ENCODE measurements at places on chromosomes 7 and 10.

- DNase-seq: peak; percentile 75
Measured at GRCh38 chr10:69901628-69902505, 100.2 kb downstream of the COL13A1 start.

DNA sequence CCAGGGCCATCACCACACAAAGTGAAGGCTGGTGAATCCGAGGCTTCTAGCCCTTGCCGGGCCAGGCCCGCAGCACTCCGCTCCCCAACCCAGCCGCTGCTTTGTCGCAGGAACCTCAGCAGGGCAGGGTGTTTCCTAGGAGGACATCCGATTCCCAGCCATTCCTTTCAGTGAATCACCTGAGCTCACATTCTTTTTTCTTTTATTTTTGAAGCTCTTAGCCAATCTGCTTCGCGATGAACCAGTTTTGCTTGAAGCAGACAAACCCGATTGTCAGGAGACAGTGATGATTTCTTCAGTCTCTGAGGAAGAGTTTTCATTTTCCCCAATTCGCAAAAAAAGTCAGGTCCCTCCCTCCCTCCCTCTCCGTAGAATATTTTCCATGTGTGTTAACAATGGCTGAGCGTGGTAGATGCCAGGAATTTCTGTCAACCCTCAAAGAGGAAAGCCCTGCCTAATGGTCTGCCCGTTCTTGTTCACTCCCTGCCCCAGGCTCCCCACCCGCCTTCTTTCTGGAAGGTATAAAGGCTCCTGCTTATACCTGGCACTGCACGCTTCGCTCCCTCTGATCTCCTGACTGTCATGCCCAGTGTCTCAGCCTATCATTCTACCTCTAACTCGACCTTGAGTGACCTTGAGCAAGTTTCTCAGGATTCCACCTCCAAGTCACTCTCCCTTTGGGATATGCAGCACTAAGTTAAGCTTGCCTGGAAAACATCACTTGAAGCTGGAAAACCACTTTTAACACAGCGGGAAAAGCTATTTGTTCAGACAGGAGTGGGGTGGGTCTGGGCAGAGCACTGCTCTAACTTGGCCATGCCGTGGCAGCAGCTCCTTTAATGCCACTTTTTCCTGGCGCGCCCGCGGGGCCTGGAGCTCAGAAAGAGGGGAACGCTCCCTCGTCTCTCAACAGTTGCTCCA, 35.1 kb downstream of the EGFR start:
- no peak for DNase-seq

DNA sequence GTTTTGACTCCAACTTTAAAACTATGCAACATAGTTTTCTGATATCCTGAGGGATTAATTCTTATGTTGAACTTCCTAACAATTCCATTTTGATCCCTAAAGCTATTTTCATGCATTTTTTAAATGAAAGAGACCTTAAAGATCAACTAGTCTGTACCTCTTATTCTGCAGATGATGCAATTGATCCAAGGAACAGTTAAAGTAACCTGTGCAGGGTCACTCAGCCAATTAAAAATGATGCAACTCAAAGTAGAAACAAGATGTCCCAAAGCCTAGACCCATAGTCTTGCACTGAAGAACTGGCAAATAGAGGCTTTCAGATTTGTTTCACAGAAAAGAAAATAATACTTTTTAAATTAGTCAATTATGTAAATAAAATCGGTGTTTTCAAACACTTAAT, 86.3 kb downstream of the IMMP2L start:
- DNase-seq: no peak

DNA sequence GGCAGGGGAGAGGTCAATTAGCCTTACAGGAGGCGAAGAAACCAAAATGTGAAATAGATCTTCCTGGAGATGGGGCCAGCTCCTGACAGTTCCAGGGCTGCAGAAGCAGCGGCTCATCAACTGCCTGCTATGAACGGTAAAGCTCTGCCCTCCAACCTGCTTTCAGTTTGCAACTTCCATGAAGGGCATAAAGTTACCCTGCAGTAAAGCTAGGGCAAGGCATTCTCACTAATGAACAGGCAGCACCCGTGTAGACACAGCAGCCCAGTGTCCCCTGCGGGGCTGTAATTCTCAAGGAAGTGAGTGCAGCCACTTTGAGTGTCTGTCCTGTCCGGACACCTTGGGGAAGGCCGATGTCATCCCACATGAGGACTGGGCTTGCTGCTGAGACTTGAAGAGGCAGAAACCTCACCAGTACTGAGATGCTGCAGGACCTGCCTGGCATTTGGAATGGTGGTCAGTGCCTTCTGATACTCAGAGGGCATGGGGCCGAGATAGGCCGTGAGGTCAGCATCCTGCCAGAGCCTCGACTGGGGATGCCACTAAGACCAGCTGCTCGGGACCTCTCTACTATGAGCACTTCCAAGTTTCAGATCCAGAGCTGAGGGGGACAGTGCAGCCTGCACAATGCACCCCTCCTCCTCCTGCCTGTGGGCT, 26.1 kb upstream of the C10orf53 start:
- DNase-seq: no peak

GRCh38 chr7:50559881-50560280, 5.3 kb downstream of the DDC start:
- no peak for DNase-seq

DNA sequence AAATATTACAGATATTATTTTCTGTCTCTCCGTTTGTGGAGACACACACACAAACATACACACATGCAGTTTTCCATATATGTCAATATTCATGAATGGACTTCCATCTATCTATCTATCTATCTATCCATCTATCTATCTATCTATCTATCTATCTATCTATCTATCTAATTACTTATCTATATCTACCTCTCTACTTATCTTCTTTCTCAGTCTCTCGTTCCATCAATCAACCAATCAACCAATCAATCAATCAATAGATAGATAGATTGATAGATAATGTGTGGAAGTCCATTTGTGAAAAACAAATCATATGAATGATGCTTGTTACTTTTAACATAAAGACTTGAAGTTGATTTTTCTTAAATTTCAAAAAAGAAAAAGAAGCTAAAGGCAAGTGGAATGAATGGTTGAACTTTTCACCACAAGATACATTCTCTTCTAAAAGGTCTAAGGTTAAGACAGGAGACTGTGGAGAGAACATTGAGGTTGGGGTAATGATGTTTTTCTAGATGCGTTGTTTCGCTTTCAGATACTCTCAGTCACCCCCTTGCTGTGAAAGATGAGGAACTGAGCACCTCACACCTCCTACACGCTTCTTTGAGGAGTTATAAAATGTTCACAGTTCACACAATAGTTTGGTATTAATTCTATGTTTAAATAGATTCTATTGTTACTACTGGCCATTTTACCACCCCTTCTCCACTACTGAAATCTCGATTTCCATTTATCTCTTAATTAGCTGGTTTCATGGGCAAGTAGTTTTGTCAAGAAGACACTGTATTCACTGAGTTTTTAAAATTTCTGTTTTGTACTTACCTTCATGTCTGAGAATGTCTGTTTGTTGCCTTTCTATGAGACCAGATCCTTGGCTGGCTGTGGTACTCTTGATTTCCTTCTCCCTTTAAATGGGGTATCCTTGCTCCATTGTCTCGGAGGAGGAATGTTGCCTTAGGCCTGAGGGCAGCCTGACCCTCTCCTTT, 114.1 kb downstream of the EMX2 start:
- DNase-seq: no peak

- DNase-seq: no peak
Measured at GRCh38 chr10:100713859-100714565, 31.4 kb upstream of the PAX2 start.

GRCh38 chr10:10475812-10476211, 541.9 kb upstream of the CELF2 start:
- no peak for DNase-seq

DNA sequence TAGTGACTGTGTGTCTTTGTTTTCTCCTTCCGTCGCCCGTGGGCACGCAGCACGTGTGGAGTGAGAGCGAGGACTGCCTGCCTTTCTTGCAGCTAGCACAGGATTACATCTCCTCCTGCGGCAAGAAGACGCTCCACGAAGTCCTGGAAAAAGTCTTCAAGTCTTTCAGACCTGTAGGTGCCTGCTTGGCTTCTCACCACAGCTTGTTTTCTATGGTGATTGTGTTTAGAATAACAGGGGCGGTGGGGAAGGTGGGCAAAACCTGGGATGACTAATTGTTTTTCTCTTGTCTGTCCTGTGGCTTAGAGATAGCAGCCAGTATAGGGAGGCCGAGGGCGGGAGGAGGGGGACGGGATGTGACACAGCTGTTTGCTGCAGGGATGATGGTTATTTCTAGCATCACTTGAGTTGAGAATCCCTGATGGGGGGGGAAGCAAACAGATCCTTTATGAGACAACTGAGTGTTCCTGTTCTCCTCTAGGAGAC, 11.4 kb downstream of the MTURN start:
- DNase-seq: no peak

GRCh38 chr10:90893190-90893589, 21.4 kb downstream of the RPP30 start:
- no peak for DNase-seq

GRCh38 chr7:16626388-16626787, 19.2 kb downstream of the ANKMY2 start:
- no peak for DNase-seq

DNA sequence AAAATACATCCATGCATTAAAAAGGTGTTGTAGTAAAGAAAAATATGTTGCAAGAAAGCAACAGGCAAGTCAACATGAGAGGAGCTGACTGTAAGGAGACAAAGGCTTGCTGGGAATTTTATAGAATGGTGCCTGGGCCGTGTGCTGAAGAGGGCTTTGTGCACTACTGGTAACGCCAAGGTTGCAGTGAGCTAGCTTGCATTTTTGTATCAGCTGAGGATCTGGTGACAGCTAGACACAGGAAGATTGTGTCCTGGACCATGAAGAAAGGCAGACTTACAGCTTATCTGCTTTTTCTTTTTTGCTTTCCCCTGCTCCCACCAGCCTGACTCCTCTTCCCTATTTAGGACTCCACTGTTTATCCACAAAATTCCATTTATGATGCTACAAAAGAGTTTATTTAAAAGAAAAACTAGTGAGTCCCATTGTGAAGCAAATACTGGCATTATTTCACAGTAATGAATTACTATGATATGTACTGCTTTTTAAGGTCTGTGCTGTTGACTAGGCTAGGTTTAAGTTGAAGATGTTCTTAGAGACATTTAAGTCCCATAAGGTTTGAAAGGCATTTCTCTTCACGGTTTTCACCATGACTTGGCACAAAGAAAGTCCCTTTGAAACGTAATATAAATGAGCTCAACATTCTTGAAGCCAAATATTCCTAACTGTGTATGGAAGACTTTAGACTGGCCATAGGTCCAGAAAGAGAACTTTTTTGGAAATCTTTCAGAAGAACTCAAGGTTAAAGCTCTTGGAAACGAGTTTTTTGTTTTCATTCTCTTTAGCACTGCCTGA, 88.6 kb downstream of the SEC23IP start:
- no peak for DNase-seq

- no peak for DNase-seq
Measured at GRCh38 chr10:96878057-96878456, 46.0 kb downstream of the LCOR start.

DNA sequence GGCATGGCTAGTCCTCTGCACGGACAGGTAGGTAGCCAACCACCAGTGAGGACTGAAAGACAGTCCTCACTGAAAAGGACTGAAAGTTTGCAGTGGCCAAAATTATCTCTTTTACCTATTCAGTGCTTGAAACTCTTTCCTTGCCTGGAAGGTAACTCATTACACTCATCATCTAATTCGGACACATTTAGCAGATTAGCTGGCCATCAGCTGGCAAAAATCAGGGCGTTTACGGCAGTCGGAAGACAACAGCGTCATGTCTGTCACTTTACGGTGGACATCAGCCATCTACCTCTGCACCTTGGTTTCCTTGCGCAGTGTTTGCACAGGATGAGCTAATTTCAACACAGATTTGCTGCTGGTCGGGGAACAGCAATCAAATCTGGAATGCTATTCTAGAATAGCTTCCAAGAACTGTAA, 740 bp downstream of the ANXA7 start:
- DNase-seq: peak; percentile 26

- no peak for DNase-seq
Measured at GRCh38 chr7:101664436-101664835, 35.3 kb upstream of the MYL10 start.

DNA sequence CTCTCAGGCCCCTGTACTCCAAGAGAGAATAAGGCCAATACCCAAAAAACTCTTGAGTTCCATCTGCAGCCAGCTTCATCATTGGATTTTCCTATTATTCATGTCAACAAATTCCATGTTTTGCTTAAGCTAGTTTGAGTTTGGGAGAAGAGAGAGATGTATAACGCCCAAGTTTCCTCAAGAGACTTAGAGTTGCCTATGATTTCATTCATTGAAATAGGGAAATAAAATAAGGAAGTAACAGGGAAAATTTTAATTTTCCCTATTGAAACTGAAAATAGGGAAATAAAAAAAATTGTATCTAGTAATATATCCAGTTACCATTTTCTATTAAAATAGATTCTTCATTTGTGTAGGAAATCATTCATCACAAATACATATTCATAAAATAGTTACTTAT, 66.5 kb upstream of the SVIL start:
- no peak for DNase-seq

GRCh38 chr7:151204383-151205032, 5.8 kb downstream of the H2BK1 start:
- no peak for DNase-seq

DNA sequence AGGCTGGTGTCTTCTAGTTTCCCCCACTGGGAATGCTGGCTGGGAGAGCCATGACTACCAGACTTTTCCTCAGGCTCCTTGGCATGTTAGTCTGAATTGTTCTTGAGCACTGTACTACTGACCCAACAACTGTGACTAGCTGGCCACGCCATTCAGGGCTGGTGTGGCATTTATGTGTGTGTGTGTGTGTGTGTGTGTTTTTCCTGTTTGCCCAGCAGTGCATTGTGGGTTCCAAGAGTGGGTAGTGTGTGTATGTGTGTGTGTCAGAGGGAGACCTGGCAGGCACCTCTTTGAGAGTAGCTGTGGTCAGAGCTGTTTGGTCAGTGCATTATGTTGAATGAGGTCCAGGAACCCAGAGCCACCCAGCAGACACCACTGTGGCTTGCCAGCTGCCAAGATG, 9.2 kb downstream of the PCBD1 start:
- no peak for DNase-seq

Measured in endothelial cell (in vitro differentiated cells).